Natural killer cell (primary cell): ENCODE measurements at places on chromosomes 7 and 10. TPM values are rescaled to one million over a fixed set of nuclear protein-coding genes. Genes with fewer than 3 reads are reported as not detected.

HKDC1 gene
- not detected for total RNA-seq

LGI1 gene
- not detected for total RNA-seq

DNA sequence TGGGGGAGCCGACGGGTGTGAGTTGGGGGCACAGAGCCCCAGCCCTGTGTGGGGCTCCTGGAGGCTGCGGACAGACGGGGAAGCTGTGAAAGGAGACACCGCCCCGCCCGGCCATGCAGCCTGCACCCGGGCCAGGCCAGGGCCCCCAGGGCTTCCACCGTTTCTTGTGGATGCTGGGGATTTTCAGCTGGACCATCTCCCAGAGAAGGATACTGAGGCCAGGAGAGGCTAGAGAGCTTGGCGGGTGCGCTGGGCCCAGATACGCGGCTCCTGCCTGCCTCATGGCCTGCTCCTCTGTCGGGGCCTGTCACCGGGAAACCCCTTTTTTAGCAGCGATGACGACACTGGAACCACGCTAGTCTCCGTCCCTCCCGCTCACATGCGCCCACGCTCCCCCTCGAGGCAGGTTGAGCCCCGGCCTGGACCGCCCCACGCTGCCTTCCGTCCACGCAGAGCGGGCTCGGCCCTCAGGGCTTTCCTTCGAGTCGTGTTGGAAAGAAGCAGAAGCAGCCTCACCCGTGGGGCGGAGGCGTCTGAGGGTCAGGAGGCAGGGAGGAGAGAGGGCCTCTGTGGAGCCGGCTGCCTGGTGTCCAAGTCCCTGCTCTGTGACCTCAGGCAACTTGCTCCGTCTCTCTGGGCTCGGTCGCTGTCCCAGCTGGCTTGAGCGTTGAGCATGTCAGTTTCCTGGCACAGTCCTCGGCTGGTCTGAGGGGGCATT, 11.7 kb downstream of the TMEM184A start:
- H3K4me1 ChIP-seq = no peaks in the 10 kb centered on the region
- no peak for DNase-seq
- H3K27ac ChIP-seq = no peak overlapping the region
- no peaks in the 10 kb centered on the region for H3K27me3 ChIP-seq
- no peak overlapping the region for H3K4me3 ChIP-seq
- H3K36me3 ChIP-seq = peaks cover 27% of the 10 kb centered on the region

- DNase-seq = peak; percentile 5
- no peak overlapping the region for H3K4me3 ChIP-seq
- H3K27ac ChIP-seq = no peak overlapping the region
- H3K36me3 ChIP-seq = no peaks in the 10 kb centered on the region
These were observed 121.2 kb upstream of the PRKCQ start for GRCh38 chr10:6701289-6701688.

GRCh38 chr7:103771294-103771693, 218.2 kb downstream of the RELN start:
- no peak overlapping the region for H3K4me3 ChIP-seq
- no peaks in the 10 kb centered on the region for H3K27me3 ChIP-seq
- no peak overlapping the region for H3K27ac ChIP-seq
- no peaks in the 10 kb centered on the region for H3K36me3 ChIP-seq
- H3K4me1 ChIP-seq = no peaks in the 10 kb centered on the region
